ENCODE measurements at places on chromosomes 4 and X.

DNA sequence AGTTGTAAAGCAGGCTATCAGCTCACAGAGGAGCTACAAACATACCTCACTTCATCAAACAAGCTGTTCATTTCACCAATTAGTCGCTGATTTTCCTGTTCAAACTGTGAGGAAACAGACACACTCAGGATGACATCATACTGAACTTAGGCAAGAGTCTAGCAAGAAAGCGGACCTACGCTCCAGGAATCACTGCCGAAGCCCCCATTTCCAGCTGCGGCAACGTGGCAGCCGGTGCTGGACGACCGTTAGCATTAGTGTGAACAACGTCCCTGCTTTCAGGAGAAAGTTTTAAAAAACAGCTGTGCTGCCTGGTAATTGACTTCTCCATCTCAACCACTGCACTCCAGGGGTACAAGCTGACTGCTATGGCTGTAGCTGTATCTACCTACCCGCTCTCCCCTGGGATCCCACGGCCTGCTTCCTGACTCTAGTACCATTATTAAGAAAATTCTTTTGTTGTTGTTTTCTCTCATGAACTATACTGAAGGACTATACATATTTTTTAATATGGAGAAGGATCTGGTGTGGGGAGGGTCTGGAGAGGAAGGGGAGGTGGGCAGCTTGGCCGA, 38.3 kb downstream of the NSG1 start:
- DNase-seq, result no peak

GRCh38 chrX:134287346-134287745, 50.4 kb downstream of the CCDC160 start:
- DNase-seq, result no peak

DNA sequence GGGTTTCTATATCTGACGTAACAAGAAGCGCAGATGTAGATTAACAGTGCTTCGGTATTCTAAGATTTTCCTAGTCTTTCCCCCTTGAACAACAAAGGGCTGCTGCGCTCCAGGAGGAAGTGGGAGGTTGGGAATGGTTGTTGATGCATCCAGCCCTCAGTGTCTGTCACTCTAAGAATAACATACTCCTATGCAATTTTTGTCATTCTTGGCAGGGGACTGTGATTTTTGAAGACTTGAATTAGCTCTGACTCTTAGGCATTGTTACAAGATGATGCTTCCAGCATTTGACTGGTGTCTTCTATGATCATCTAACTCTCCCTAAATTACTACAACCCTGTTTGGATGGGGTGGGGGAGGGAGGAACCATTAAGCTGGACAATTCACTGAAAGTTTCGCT, 394.2 kb downstream of the ARHGAP24 start:
- no peak for DNase-seq

DNA sequence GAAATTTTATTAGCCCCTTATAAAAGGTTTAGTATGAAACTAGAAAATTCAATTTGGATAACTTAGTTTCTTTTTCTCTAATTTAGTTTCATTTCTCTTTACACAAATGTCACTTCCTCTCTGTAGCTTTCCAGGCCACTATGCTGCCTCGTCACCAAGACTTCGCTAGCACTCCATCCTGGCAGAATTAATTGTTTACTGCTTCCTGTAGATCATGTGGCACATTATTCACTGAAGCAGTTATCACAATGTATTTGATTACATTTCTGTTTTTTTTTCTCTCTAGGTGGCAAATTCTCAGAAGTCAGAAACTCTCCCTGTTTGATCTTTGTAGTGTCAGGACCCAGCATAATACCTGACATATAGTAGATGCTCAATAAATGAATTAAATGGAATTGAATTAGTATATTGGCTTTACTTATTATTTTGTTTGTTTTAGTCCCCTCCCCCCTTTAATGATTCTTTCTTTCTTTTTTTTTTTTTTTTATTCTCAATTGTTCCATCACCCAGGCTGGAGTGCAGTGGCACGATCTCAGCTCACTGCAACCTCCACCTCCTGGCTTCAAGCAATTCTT, 9.3 kb upstream of the SAT1 start:
- no peak for DNase-seq

GRCh38 chr4:163392328-163392727, 48.6 kb downstream of the NPY5R start:
- DNase-seq, result no peak

- DNase-seq, result no peak
These were observed 250.4 kb downstream of the PRDM5 start for GRCh38 chr4:120672076-120672475.

- no peak for DNase-seq
These were observed 62.4 kb downstream of the ATXN3L start for GRCh38 chrX:13257223-13258051.

GRCh38 chr4:112523008-112523721, 7.2 kb upstream of the NEUROG2 start:
- no peak for DNase-seq

DNA sequence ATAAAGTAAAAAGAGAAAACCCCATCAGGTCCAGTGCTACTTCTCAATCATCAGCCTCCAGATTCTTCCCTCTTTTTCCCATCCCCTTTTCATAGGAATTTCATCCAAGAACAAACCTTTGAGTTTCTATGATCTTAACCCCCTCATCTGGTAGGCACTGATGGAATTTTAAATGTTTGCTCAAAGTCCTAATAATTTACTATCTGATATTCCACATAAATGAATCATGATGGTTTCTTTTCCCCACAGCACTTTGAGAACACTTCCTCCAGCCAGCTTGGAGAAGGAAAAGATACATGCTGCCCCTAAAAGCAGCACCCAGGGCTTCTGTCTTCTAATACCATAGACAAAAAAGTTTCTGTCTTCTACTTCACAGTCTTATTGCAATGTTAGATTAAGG, 19.4 kb upstream of the KLHL8 start:
- no peak for DNase-seq

- DNase-seq, result no peak
These were observed 103.1 kb upstream of the FAM47B start for GRCh38 chrX:34839451-34839850.

GRCh38 chr4:8230891-8231290, 31.8 kb downstream of the SH3TC1 start:
- no peak for DNase-seq

DNA sequence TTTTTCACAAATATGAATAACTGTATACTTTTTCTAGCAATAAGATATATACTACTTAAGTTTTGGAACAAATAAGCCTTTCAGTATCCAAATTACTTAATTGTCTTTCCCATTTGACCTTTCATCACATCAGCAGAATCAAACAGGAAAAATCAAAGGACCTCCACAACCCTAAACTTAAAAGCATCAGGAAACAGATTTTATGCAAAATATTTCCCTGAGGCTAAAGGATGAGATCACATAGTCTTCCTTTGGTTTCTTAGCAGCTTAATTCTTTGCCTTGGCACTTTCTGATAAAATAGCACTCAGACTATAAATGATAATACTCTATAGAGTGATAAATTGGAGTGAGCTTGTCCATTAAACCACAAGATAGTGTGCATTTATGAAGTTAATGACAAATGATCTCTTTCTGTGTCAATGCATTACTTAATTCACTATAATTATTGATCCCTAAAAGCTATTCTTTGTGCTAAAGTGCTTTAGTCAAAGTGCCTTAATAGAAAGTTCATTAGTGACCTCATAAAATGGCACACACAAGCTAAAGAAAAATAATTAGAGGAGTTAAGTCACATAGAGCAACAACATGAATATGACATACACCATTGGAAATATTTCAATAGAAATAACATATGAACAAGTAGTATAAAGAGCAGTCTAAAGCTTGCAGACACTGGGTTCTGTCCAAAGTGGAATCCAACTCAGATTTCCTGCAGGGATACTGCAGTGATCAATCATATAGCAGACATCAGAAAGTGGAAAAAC, 15.7 kb upstream of the NDST3 start:
- no peak for DNase-seq

DNA sequence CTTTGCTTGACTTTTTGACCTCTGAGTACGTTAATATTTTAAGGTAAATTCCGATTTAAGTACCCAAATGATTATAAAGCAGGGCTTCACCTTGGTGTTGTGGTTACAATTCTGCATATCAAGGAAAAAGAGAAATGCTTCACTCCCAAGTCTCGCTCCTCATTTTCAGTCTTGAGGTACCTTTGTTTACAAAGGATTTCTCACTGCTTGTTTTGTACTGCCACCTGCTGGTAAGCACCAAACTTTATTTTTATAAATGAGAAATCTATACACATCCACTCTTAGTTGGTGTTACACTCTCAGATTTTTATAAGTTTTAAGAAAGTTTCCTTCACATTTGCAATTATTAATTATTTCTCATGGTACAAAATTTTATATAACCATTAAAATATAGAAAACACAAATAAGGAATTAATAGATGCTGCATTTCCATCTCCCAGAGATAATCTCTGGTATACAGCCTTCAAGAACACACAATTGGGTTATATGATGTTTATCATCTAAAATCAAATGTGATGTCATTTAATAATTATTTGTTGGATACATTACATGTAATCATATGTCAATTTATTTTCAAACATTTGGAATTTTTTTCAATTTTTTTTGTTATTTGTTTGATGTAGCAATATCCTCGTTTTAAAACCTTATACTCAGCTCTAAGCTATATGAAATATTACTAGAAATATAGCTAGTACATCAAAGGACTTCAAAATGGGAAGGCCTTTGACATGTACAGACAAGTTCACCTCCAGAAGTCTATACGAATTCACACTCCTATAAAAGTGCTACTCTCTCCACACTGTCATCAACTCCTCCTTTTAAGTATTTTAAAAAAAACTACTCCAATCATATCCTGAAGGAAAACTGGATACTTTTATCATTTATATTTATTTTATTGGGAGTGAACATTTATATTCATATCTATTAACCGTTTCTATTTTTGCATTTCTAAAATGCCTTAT, 179.9 kb downstream of the KCNIP4 start:
- no peak for DNase-seq

DNA sequence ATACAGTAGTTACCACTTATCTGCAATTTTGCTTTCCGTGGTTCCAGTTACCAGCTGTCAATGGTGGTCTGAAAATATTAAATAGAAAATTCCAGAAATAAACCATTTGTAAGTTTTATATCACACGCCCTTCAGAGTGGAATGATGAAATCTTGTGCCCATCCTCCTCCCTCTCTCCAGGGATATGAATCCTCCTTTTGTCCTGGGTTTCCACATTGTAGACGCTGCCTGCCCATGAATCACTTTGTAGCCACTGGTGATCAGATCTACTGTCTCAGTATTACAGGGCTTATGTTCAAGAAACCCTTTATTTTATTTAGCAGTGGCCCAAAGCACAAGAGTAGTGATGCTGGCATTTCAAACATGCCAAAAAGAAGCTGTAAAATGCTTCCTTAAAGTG, 198.6 kb downstream of the KCNIP4 start:
- no peak for DNase-seq

GRCh38 chrX:53253293-53254020, 27.9 kb downstream of the IQSEC2 start:
- no peak for DNase-seq

GRCh38 chr4:118973295-118973694, 84.6 kb downstream of the SYNPO2 start:
- no peak for DNase-seq

DNA sequence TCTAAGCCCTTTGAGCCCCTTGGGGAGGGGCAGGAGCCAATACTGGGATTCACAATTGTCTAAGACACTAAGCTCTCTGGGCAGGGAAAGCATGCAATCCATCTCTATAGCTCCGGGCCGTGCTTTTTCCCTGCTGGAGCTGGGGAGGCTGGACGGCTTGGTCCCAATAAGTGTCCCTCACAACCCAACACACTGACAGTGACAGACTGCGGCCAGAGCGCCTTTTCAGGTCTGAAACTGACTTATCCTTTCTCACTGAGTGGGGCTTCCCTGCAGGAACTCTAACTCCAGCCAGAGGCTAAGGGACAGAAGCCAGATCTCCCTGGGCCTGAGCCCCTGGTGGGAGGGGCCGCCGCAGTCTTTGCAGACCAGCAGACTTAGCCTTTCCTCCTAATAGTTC, 146.6 kb upstream of the PBDC1 start:
- DNase-seq, result no peak

DNA sequence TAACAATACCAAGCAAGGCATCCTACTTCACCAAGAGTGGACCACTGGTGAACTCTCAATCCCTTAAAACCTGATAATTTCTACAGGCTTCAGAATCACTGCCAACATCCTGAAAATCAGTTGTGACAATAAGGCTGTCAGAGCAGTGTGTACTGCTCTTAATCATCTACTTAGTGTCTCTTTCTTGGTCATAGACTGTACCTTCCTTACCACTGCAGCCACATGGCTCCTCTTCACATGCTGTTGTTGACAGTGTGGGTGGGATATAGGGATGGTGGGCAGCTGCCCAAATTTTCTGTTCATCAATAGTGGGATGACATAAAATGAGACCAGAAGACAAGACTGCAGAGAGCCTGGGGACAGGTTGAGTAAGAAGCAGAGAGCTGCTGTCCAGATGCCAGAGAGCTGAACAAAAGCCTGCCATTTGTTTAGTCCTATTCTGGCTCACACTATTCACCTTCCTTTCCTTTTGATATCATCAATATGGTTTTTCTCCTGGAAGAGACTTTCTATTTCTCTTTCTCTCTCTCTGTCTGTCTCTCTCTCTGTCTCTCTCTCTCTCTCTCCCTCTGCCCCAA, 178.9 kb downstream of the MGST2 start:
- no peak for DNase-seq

GRCh38 chr4:118120120-118120760, 86.0 kb downstream of the NDST3 start:
- no peak for DNase-seq

DNA sequence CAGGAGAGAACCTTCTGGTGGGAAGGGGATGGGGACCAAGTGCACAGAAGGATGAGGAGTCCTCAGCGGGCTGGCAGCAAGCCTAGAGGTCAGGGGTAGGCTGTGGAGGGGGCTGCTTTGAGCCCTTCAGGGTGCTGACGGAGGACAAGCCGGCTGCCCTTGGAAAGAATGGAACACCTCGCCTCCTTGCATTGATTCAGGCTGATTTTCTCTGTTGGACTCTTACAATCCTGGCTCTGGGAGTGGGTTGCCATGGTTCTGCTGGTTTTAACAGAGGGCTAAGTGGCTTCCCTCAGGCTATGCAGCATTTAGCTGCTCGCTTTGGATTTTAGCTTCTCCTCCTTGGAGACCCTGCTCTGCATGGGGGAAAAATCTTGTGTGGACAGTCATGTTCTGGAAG, 49.4 kb upstream of the CHRNA9 start:
- DNase-seq, result no peak

DNA sequence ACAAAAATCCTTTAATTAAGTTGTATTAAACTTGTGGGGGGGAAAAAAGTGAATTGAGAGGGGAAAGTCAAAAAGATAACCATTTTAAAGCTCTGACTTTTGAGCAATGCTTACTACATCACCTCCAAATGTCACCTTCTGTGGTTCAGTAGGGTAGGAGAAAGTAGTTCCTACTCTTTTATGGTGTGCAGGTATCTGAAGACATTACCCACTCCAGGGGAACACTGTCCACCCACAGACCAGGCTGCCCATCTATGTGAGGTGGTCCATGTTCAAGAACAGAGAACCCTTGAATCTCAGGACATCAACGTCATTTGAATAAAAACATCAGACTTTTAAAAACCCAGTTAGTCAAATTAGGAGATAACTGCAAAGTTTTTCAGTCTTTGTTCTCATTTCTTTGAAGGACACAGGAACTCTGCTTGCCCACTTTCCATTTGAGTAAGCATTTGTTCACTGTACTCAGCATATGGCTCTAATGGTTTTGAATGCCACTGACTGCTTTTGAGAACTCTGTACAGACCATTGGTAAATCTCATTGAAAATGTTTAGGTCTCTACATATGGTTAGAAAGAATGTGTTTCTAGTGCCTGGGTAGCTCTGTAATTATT, 18.4 kb downstream of the NMU start:
- no peak for DNase-seq

- DNase-seq, result no peak
These were observed 22.9 kb downstream of the EXOC1 start for GRCh38 chr4:55876387-55876786.
